ENCODE measurements at places on chromosomes 5 and 9.

DNA sequence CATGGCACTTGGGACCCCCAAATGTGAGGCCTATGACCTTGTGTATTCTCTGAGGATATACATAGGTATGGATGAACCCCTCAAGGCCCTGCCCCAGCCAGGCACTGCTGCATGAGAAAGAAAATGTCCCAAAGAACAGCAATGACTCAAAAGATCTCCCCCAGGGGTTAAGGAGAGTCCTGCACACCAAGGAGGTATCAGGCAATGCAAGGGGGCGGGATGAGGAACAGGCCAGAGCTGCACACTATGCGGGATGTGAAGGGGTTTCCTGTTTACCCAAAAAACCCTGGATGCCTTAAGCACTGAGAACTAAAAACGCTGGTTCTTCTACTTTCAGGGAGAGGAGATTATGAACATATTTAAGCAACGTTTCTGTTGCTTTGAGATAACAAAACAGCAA lies 3.4 kb downstream of the RAPGEF1 start:
- no peak for DNase-seq

GRCh38 chr5:158643840-158644239 lies 455.9 kb downstream of the EBF1 start:
- no peak for DNase-seq

- DNase-seq = no peak
These were observed 140.2 kb downstream of the TMC1 start for GRCh38 chr9:72661401-72662135.

- no peak for DNase-seq
These were observed 102.7 kb upstream of the VCAN start for GRCh38 chr5:83368835-83369234.

- DNase-seq = no peak
These were observed 92.0 kb downstream of the PLCXD3 start for GRCh38 chr5:41418220-41419031.

DNA sequence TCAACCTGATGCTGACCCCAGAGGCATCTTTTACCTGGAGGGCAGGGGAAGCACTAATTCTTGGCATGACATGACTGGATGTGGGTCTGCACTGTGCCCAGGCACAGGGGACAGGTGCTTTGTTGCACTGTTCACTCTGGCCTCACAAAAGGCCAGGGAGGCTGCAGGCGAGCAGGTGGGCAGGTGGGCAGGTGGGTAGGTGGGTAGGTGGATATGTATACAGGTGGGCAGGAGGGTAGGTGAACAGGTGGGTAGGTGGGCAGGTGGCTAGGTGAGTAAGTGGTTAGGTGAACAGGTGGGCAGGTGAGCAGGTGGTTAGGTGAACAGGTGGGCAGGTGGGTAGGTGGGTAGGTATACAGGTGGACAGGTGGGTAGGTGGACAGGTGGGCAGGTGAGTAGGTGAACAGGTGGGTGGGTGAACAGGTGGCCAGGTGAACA lies 1.5 kb downstream of the PAEP start:
- no peak for DNase-seq
